Activated effector memory CD4-positive, alpha-beta T cell treated with Interleukin-2 at 50 U/mL for 16 hours (primary cell): ENCODE measurements at places on chromosomes 13 and 19.
A peak's percentile ranks its signal among the peaks of the same experiment; 100 is the strongest.

- DNase-seq, result no peak
Measured at GRCh38 chr13:46961719-46962118, 64.9 kb upstream of the HTR2A start.

DNA sequence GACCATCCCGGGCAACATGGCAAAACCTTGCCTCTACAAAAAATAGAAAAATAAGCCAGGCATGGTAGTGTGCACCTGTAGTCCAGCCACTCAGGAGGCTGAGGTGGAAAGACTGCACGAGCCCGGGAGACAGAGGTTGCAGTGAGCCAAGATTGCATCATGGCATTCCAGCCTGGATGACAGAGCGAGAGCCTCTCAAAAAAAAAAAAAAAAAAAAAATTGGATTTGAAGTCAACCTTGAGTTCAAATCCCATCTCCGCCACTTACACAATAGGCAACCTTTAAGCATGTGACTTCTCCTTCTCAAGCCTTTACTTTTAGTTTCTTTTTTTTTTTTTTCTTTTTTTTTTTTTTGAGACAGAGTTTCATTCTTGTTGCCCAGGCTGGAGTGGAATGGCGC, 12.0 kb downstream of the KASH5 start:
- no peak for DNase-seq

GRCh38 chr19:3852614-3853254, 16.1 kb downstream of the ZFR2 start:
- DNase-seq, result peak; percentile 14

GRCh38 chr19:45471931-45472562, 4.3 kb downstream of the FOSB start:
- DNase-seq, result no peak

DNA sequence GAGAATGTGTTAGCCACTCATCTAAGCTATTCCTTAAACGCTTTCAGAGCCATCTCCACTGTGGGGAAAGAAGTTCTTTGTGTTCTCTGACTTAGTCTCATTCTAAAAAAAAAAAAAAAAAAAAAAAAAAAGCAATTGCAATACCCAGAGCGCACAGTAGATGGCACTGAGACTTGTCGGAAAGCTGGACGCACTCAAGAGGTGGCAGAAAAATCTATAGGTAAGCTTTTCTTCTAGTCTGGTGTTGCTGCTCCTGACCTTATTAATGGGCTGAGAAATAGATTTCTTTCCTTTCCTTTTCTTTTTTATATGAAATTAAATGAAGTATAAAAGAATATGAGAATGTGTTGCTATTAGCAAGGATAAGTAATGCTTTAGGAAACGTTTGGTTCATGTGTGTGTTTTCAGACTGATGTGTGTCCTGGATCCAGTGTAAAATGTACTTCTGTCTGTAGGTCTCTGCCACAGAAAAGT, 4.7 kb upstream of the GJB2 start:
- DNase-seq, result no peak

DNA sequence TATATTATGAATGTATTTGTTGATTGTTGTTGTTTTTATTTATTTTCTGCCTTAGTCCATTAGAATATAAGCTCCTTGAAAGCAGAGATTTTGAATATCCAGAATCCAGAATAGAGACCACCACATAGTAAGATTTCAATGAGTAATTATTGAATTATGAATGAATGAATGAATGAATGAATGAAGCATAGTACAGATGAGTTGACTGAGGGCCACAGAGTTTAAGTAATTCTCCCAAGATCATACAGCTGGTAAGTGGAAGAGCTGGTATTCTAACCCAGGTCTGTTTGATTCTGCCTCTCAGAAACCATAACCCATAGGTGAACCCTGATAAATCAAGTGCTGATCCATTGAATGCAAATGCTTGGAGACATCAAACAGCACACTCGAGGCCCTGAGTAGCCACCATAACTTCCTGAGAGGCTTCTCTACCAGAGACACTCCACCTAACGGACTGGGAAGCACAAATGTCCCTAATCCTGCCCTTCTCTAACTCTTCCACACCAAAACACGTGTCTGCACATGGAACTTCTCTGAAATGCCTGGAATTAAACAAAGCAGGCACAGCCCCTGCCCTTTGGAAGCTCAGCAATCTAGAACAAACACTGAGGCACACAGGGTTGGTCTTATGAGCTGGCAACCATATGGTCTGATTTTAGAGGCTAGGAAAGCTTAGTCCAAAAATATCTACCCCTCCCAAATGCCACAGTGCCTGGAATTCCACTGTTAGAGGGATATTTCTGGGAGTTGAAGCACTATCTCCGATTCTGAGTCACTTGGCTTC, 190.1 kb downstream of the FOXO1 start:
- no peak for DNase-seq

GRCh38 chr13:45861322-45861721, 9.8 kb upstream of the SIAH3 start:
- DNase-seq, result no peak
